ENCODE measurements at places on chromosomes 13 and 19.

GRCh38 chr19:7565332-7565731 is 29.8 kb downstream of the PNPLA6 start:
- no peak for DNase-seq

GRCh38 chr19:4018140-4018613 is 10.6 kb downstream of the PIAS4 start:
- DNase-seq: no peak

GRCh38 chr19:34325981-34326787 is 38.8 kb upstream of the GPI start:
- DNase-seq: no peak

DNA sequence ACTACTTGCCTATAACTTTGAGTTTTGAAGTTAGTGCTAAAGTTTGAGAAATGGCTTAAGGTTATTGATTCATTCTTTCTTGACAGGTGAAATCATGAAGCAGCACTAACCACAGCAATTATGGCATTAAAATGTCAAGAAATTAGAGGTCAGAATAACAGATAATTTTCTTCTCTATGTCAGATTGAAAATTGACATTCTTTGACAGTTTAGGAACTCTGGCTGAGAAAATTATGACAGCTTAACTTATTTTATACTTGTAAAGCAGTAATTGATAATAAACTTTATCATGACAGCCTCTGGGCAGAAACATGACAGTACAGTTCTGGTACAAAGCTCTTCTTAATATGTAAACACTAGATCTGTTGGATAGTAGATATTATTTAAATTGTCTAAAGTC is 155.2 kb upstream of the MAB21L1 start:
- no peak for DNase-seq

- DNase-seq: no peak
Measured at GRCh38 chr13:93708308-93709075, 481.9 kb downstream of the GPC6 start.

DNA sequence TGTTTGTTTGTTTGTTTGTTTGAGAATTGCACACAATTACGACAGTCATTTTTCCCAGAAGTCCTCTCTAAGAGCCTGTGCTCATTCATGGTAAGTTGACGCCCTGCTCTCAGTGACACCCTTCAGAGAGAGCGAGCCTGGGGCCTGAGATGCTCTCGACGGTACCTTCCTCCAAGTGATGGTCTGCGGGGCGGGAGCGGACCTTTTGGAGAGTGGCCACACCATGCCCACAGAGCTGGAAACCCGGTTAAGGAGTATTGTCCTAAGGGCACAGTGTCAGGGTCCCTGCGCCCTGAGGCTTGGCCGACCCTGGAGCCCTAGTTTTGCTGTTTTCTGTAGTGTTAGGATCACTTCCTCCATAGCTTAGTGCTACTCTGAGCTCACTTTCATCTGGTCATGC is 3.6 kb downstream of the POP4 start:
- no peak for DNase-seq

GRCh38 chr19:52941941-52942385 is 18.7 kb upstream of the ZNF888 start:
- DNase-seq: no peak

DNA sequence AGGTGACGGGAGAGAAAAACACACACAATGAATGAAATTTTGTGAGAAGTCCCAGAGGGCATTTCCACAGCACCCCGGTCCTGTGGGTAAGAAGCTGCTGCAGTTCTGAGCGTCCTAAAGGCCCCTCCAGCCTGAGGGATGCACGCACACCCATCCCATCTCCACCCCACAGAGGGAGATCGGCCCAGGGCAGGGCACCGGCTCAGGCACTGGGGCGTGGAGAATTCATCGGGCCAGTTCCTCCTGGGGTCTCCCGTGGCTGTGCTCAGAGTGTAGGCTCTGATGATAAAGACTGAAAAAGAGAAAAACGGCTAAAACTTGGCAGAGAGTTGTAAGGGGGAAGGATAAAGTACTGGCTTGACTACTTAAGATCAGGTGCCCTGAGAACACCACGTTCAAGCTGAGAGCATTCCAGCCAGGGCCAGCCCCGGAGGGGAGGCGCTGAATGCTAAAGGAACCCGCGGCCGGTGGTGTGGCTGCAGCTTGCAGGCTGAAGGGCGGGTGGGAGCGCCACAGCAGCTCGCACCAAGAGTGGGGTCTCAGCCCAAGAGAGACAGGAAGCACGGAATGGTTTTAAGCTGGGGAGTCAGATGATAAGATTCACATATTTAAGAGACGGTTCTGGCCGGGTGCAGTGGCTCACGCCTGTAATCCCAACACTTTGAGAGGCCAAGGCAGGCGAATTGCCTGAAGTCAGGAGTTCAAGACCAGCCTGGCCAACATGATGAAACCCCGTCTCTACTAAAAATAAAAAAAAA is 121.9 kb upstream of the SPACA7 start:
- DNase-seq: no peak

DNA sequence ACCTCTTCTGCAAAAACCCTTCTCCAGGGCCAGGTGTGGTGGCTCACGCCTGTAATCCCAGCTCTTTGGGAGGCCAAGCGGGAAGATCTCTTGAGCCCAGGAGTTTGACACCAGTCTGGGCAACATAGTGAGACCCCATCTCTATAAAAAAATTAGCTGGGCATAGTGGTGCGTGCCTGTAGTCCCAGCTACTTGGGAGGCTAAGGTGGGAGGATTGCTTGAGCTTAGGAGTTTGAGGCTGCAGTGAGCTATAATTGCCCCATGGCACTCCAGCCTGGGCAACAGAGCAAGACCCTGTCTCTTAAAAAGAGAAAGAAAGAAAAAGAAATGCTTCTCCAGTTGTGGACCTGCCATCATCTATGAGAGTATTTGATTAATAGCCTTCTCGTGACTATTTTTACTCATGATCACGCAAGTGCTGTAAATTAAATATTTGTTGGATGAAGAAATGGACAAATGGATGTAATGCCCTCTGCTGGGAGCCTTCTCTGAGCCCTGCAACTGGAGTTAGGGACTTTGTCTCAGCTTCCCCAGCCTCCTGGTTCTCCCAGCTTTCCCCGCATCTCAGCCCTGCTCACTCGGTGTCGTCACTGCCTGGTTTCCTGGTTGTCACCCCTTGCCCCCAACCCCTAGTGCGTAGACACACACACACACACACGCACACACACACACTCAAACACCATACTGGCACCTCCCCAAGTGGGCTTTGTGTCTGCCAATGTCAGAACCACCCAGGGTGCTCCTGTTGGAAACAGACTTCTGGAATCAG is 12.2 kb downstream of the WIZ start:
- no peak for DNase-seq

GRCh38 chr19:3547301-3547731 is 8.3 kb downstream of the TEKTIP1 start:
- DNase-seq: no peak

- DNase-seq: no peak
Measured at GRCh38 chr13:46232281-46232680, 20.6 kb downstream of the LRRC63 start.

DNA sequence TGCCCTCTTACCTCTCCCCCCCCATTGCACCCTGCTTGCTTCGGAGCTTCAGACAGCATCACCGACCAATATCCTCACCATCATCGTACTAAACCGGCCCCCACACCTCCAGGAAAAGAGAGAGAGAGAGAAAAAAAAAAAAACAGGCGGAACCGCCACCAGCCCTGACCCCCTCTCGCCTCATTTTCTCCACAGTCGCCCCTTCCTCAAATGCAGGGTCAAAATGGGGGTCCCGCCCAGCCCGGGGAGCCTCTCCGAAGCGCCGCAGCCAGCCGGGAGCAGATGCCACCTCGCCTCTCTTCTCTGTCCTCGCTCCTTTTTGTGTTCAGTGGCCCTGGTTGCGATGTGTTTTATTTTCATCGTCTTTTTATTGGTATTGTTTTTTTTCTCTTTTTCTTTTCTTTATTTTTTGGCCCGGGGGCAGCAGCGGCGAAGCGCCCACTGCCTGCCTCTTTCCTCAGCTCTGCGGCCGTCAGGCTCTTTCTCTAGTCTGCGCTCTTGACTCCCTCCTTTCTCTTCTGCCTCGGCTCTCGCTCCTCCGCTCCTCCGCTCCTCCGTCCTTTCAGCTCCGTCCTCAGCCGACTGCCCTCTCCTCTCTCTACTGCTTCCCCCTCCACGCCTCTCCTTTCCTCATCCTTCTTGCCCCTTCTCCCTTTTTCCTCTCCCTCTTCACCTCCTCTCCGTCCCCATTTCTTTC is 41.4 kb downstream of the DEDD2 start:
- DNase-seq: no peak

- no peak for DNase-seq
Measured at GRCh38 chr13:40271931-40272775, 394.3 kb downstream of the FOXO1 start.

DNA sequence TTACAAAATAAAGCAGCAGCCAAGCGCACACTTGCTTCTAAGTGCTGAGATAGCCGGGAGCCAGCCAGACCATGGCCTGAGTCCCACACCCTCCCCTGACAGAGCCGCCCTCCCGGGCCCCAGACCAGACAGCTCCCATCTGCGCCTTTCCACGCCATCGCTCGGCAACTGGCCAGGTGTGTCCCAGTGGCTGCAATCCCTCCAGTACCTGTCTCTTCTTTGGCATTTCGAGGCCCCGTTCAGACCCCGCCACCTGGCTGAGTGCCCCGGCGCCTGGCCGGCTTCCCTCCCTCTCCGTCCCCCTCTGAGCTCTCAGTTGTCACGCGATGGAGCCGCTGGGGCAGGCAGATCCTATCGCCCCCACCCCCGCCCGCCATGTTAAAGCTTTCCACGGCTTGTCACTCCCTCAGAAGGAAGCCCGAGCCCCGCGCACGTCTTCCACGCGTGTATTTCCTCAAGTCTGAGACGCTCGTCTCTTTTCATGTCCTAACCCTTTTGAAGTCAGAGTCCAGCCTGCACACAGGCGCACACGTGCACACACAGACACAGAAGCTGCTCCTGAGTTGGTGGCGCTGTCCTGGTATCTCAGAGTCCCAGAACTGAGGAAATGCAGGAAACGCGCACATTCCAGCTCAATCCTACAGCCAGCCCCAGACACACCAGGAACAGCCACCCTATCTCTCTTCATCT is 7.9 kb downstream of the MLLT1 start:
- DNase-seq: no peak

- DNase-seq: no peak
Measured at GRCh38 chr13:29160862-29161261, 340.7 kb downstream of the MTUS2 start.

GRCh38 chr13:42354241-42355091 is 82.5 kb downstream of the AKAP11 start:
- no peak for DNase-seq

All from activated T-helper 1 cell treated with anti-CD3 and anti-CD28 coated beads, Interleukin-2, amount 50 U/mL, for 16 hours (primary cell).